ENCODE measurements at places on chromosomes 7 and 10.

GRCh38 chr7:36228039-36228438 lies 75.0 kb downstream of the EEPD1 start:
- DNase-seq: no peak

- DNase-seq: no peak
Measured at GRCh38 chr10:89937494-89937893, 236.1 kb downstream of the KIF20B start.

GRCh38 chr10:77513220-77513619 lies 124.4 kb downstream of the KCNMA1 start:
- DNase-seq: no peak

DNA sequence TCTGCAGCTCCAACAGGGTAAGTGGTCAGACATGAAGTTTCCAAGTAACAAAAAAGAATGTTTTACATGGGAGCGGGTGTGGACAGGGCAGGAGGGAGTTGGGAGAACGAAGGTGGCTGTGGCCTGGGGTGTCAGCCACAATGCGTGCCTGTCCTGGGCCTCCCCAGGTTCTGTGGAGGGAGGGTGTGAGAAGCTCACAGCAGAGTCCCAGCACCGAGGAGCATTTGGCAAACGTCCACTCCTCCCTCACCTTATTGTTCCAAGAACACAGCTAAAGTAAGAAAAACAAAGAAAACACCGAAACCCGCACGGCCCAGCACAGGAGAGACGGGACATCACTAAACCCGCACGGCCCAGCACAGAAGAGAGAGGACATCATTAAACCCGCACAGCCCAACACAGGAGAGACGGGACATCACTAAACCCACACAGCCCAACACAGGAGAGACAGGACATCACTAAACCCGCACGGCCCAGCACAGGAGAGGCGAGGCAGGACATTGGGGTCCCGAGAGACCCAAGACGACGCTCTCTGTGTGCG lies 226.4 kb downstream of the MAD1L1 start:
- DNase-seq: no peak

DNA sequence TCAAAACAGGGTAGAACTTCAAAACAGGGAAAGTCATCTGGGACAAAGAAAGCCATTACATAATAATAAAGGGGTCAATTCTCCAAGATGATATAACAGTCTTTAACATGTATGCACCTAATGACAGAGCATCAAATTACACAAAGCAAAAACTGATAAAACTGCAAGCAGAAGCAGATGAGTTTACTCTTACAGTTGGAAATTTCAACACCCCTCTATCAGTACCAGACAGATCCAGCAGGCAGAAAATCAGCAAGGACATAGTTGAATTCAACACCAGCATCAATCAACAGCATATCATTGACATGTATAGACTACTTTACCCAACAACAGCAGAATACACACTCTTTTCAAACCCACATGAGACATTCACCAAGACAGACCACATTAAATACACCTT lies 233.0 kb upstream of the NEBL start:
- no peak for DNase-seq

DNA sequence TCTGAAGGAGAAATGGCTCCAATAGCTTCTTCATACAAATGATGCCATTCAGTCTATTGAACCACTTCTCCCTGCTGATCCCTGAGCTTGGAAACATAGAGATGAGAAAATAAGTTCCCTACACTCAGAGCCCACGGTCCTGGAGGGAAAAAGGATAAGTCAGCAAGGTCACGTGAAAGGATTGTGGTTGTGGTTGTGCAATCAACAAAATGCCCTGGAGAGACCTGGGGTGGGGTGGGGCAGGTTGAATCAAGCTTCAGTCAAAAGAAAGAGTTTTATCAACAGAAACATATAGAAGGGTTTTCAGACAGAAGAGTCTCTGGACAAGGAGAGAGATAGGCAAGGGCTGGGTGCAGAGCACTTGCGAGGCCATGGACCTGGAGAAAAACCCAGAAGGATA lies 30.1 kb downstream of the C10orf90 start:
- DNase-seq: no peak

DNA sequence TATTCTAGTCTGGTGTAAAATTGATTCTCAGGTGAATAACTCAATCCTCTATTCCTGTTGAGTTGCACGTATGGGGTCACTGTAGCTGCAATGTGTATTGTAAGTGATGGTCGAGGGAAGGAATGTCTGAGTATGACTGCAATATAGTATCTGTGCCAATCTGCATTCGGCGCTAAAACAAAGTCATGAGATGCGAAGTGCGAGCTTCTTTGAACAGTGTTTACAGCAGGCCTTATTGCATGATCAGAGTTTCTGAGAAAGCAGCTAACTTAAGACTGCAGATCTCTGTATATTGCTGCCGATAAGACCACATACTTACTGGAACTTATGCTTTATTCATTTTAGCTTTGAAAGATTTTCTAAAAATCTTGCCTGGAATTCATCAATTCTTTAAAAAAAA lies 341.7 kb upstream of the BMPER start:
- no peak for DNase-seq

GRCh38 chr7:128708824-128709223 lies 30.3 kb upstream of the CALU start:
- no peak for DNase-seq

- no peak for DNase-seq
Measured at GRCh38 chr7:133940368-133940767, 186.8 kb upstream of the LRGUK start.

- no peak for DNase-seq
Measured at GRCh38 chr10:59234194-59234593, 57.8 kb downstream of the PHYHIPL start.
